ENCODE measurements at places on chromosomes 12 and 14.

- DNase-seq: peak; percentile 55
These were observed 301.1 kb downstream of the DUSP6 start for GRCh38 chr12:89051065-89051677.

DNA sequence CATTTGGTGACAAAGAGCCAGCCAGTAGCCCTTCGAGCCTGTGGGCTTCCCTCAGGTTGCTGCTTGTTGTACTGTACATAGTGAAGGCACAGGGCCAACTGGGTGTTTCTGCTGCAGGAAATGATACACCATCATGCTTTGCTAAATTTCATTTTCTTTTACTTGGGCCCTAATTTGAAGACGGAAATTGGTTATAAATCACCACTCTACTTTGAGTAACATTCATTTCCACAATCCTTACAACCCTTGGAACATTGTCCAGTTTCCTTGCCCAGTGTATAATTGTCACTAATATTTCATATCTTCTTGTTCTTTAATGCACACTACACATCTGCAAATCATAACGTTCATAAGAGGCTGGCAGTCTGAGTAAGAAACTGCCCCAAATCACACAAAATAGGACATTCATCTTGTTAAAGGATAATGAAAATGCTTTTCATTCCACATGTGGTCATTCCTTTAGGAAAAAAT, 30.2 kb downstream of the MSRB3 start:
- DNase-seq: no peak

DNA sequence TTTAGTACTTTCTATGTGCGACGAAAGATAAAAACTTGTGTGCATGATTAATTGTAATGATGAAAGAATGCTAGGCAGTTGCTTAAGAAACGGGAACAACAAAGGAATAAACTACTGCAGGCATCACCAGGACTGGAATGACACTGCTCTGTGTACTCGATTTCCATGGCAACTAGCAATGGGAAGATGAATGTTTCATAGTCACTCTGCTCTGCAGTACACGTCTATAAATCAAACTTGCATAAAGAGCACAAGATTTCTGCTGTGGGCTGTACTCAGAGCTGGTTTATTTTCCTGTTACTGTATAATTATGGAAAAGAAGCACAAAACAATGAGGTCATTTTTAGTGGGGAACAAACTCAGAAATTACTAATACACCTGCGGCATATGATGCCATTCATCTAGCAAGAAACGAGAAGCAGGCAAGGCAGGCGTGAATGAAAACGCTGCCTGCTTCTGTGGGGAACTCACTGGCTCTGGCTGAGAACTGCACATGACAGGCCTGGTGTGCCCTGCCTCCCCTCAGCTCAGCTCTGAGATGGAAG, 41.8 kb downstream of the EFCAB11 start:
- no peak for DNase-seq

DNA sequence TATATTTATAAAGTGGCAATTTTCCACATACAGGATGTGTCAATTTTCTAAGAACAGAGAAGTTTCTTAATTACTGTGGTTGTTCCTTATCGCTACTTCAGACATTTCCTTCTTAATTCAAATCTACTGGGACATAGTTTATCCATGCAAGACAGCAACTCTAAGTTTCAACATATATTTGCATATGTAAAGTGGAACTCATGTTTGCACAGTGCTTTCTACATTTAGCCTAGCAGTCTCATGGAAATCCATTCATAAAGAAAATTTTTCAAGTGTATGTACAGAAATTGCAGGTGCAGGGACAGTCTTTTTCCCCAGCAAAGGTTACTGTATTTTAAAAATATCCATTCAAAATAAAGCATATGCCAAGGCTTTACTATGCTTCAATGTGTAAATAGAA, 956.7 kb upstream of the SEL1L start:
- DNase-seq: no peak

GRCh38 chr14:91723501-91723900, 8.4 kb downstream of the CATSPERB start:
- no peak for DNase-seq

DNA sequence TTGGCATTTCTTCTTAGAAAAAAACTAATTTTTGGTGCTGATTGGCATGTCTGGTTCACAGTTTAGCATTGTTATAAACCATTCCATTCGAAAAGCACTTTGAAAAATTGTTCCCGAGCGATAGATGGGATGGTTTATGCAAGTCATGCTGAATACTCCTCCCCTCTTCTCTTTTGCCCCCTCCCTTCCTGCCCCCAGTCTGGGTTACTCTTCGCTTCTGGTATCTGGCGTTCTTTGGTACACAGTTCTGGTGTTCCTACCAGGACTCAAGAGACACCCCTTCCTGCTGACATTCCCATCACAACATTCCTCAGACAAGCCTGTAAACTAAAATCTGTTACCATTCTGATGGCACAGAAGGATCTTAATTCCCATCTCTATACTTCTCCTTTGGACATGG, 20.1 kb upstream of the TIGAR start:
- DNase-seq: no peak

Data from NCI-H2029 (cell line).